Stimulated activated CD8-positive, alpha-beta memory T cell treated with anti-CD3 and anti-CD28 coated beads, Interleukin-4, amount 100 ng/mL, for 1 hour (primary cell): ENCODE measurements at places on chromosomes 5 and 9.

GRCh38 chr5:14928661-14929060 lies 57.1 kb upstream of the ANKH start:
- DNase-seq, result no peak

- no peak for DNase-seq
Measured at GRCh38 chr9:71459082-71459481, 309.2 kb downstream of the CEMIP2 start.

GRCh38 chr9:137919649-137920141 lies 42.1 kb downstream of the CACNA1B start:
- DNase-seq, result no peak

DNA sequence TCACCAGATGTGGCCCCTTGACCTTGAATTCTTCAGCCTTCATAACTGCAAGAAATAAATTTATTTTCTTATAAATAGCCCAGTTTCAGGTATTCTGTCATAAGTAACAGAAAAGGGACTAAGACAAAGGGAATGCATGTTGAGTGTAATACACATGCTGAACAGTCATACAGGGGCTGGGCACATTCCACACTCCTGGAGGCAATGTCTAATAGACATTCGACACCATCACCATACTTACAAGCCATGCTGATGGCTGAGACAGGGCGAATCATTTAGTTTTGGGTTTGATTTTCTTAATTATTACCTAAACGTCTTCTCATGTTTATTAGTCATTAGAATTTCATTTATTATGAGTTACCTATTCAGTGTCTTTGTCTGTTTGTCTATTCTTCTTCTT lies 68.5 kb downstream of the TENT4A start:
- no peak for DNase-seq

- DNase-seq, result no peak
Measured at GRCh38 chr5:163245584-163245983, 191.8 kb upstream of the CCNG1 start.

- DNase-seq, result no peak
Measured at GRCh38 chr5:67454957-67455561, 258.5 kb upstream of the CD180 start.

GRCh38 chr5:138964647-138965201 lies 89.6 kb upstream of the LRRTM2 start:
- DNase-seq, result no peak

- no peak for DNase-seq
Measured at GRCh38 chr5:145450286-145450885, 384.8 kb downstream of the PRELID2 start.

DNA sequence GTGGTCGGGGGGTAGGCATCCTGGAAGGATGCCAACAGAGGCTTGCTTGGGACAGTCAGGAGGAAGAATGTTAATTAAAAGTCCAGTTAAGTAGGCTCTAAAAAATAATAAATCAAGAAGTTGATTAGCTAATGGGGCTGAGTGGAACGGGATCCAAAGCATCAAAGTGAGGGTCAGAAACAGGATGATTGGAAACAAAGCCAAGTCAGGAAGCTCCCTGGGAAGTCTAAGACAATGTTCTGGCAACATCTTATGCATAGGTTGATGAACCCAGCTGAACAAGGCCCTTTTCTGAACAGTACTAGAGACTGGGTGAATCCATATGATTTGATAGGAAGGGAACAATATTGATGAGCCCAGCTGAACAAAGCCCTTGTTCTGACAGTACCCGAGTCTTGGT lies 50.2 kb upstream of the STARD4 start:
- DNase-seq, result no peak

DNA sequence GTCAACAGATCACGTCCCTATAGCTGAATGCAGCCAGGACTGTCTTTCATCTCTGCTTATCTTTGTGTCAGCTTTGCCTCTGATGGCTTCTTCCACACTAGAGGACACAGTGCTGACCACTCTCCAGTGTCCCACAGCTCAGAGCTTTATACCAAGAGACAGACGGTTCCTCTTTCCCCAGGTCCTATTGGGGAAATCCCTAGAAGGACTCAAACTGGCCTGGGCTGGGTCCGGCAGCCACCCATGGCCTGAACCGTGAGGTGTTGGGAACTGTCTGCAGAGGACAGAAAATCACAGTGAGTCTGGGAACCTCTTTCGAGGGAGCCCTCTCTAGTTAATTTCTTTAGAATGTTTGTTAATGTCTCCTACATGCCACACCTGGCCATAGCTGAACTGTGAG lies 68.3 kb upstream of the SHB start:
- DNase-seq, result no peak

- DNase-seq, result no peak
Measured at GRCh38 chr5:128091579-128091978, 8.0 kb downstream of the SLC12A2 start.

DNA sequence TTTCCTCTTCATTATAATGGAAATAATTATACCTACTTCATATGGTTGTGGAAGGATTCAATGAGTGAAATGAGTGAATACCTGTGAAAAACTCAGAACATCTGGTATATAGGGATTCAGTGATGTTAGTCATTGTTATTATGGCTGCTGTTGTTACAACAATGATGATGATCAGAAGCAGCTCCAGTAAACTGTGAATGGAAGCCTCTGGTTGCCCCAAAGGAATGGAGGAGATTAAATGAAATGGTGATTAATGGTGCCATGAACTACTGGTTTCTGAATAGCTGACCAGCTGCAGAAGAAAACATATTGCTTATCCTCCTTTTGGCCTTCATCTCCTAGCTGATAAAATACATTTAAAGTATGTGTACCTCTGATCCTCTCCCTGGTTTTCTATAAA lies 372.0 kb downstream of the ARHGEF28 start:
- DNase-seq, result no peak

GRCh38 chr5:124870070-124870469 lies 123.6 kb upstream of the ZNF608 start:
- DNase-seq, result no peak

DNA sequence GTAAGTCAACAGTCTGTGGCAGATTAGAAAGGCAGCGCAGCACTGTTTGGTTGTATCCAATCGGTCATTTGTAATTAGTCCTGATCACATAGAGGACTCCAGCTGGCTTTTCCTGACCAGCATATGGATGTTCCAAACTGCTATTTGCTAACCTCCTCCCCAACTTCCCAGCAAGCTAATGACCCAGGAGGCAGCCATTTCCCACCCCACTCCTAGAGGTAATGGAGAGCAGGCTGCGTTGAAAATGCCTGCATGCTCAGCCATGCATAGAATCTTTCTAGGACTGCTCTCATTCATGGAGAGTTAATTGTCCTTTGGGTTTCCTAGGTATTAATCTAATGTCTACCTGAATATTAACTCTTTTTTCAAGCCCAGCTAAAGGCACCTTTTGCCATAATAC lies 850.6 kb upstream of the WWC1 start:
- DNase-seq, result no peak

- DNase-seq, result peak; percentile 85
Measured at GRCh38 chr5:43008363-43009153, 31.6 kb downstream of the ANXA2R start.

- DNase-seq, result no peak
Measured at GRCh38 chr5:81247441-81247972, 14.4 kb downstream of the CKMT2 start.

DNA sequence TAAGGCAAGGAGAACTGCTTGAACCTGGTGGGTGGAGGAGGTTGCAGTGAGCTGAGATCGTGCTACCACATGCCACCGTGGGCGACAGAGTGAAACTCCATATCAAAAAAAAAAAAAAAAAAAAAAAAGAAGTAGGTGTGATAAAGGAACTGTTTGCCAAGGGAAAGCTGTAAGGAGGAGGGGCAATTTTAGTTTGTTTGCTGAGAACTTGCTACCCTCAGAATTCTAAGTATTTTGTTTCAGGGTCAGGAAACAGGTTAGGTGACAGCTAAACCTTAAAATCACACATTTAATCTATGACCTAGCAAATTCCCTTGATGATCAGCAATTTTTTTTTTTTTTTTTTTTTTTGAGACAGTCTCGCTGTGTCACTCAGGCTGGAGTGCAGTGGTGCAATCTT lies 7.2 kb upstream of the ARRDC3 start:
- no peak for DNase-seq

DNA sequence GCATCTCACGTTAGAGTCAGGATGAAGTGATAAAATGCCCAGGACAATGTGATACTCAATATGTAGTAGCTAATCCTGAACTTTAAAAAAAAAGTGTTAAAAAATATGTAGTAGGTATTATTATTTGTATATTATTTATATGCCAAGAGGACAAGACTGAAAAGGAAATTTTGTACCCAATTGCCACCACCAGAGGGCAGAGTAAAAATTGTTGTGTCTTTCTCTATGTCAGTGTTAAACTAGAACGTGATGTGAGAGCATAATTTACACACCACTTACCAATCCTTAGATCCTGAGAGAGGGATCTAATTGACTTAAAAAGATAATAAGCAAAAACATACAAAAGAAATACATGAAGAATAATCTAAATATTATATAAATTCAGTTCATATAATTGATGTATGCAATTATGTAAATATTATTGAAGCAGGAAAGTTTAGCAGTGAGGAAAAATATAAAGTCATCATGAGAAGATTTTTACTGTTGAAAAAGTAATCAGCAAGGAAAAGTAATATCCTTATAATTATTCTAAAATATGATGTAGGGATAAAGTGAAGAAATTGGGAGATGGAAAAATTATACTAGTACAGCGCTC lies 288.9 kb downstream of the RAB3C start:
- DNase-seq, result no peak

- no peak for DNase-seq
Measured at GRCh38 chr5:139275956-139276355, 17.6 kb upstream of the MATR3 start.

- no peak for DNase-seq
Measured at GRCh38 chr9:5783982-5784381, 48.9 kb downstream of the ERMP1 start.

DNA sequence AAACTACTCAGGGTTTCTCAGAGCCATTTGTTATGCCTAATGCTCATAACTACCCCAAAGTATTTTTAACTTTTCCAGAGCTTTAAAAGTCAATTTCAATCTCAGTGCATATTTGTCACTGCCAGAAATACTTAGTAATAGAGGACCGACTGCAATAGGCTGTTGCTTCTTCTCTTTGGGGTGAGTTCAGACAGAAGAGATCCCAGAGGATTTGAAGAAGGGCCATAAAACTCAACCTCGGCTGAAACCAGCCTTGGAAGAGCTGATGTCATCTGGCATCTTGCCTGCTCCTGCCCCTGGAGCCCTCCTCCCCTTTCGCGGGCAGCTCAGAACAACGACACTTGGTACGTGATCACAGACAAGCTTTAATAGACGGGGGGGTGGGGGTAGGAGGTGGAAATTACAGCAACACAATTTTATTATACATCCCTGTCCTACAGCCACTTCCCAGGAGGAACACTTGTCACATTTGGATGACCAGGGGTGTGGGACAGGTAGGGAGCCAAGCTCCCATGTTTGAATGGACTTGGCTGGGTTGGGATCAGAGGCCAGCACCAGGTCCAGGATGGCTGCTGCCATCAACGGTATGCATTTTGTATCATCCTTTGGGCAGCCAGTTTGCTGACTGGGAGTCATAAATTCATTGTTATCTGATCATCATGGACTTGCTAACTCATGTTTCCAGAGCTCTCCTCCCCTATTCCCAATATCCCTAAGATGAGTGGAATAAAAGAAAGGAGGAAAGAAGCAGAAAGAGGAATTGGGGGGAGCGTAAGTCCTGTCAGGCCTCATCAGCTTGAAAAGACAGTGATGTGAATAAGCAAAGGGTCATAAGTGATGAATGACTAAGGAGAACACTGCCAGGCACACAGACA lies 186.6 kb upstream of the PANK3 start:
- DNase-seq, result no peak

DNA sequence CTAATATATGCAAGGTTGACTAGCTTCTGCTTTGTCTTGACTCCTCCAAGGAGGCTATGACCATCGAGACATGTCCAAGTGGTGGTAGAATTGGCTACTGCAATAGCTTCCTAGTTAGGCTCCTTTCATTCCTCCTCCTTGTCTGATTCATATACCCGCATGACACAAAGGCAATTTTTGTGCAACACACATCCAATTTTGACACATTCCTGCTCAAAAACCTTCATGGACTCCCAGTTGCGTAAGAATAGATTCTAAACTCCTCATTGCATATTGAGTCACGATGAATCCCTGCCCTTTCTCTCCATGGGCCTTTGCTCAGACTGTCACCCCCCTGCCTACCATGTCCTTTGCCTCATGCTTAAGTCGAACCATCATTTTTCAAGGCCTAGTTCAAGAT lies 344.5 kb downstream of the ACTL7B start:
- no peak for DNase-seq

DNA sequence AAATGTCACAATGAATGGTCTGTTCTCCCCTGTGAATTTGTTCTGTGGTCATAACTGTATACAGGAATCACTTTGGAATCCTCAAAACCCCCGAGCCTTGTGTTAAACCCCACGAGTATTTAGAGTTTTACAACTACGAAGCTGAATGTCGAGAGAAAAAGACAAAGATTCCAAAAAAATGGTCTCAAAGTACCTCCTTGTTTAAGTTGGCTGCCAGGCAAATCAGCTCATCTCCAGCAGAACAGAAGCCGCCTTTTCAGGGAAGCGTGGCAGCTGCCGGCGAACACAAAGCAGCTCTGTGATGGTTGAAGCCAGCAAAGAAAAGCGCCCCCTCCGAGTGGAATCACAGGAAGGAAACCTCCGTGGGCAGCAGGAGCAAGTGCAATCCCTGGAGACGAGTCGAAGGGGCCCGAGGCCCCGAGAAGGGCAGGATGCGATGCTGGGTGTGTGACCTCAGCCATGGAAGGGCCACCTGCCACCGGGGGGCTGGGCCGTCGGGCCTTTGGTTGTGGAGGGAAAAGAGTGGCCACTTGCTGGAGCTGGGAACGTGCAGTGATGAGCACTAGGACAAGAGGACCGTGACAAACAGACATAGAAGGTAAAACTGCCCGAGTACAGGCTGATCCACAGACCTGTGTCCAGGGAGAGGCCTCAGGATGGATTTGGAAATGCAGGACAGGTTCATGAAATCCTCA lies 706.4 kb downstream of the SEMA5A start:
- no peak for DNase-seq

DNA sequence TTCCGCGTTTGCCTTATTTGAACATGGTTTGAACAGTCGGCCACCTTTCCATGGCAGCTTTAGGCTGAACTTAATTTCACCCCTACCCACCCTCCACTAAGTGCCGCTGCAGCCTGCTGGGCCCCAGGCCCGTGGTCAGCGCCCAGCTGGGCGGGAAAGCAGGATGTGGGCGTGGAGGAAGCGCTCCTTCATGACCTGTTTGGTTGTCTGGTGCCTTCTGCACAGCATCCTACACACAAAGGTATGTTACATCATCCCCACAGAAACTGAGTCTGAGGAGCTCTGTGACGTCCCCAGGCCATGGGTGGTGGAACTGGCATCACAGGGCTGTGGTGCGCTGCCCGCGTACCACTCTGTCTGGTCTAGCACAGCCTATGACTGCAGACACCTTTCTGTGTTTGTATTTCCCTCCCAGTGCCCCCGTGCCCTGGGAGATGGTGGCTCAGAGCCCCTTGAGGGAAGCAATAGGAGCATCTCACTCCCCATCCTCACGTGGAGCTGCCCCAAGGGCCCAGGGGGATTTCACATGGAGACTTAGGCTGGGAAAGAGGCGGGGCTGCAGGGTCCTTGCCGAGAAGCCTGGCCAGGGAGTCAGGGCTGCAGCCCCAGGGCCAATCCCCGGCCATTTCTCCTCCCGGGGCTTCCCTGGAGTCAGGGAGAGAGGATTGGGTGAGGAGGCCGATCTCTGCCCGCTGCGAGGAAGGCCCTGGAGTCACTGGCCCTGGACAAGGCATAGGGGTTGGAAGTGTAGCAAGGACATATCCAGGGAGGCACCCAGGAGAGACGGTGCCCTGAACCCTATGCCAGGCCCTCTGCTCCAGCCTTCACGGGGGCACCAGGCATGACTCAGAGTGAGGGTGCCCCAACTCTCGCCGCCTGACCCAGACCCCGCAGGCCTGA lies 37.5 kb upstream of the SUSD3 start:
- no peak for DNase-seq

- DNase-seq, result no peak
Measured at GRCh38 chr5:76082772-76083554, at the start of gene SV2C. TSS of gene SV2C (plus strand) at chr5:76083383. CDS start at chr5:76131751, 48,368 bp downstream.
